ENCODE measurements at places on chromosomes 2 and 18. TPM values are rescaled to one million over a fixed set of nuclear protein-coding genes. Genes with fewer than 3 reads are reported as not detected.

RAB17 gene
- total RNA-seq = not detected

USP37 gene
- total RNA-seq = 40.7 TPM

ANTXR1 gene
- not detected for total RNA-seq

TLX2 gene
- 0.82 TPM for total RNA-seq

OR6B2 gene
- not detected for total RNA-seq

CAVIN2 gene
- not detected for total RNA-seq

TUBA4B gene
- not detected for total RNA-seq

LCT gene
- total RNA-seq = 0.53 TPM

RIT2 gene
- total RNA-seq = not detected

ASPRV1 gene
- total RNA-seq = 1.0 TPM

RBFA gene
- 48.4 TPM for total RNA-seq

LHCGR gene
- not detected for total RNA-seq

ELOA2 gene
- total RNA-seq = not detected

SH3YL1 gene
- total RNA-seq = 37.1 TPM

EVX2 gene
- total RNA-seq = not detected

COL5A2 gene
- total RNA-seq = 0.23 TPM

HOXD10 gene
- total RNA-seq = not detected

SLC16A14 gene
- total RNA-seq = 7.8 TPM

C18orf32 gene
- total RNA-seq = 21.7 TPM

DTNA gene
- total RNA-seq = 0.73 TPM

LOXHD1 gene
- total RNA-seq = not detected

MC2R gene
- not detected for total RNA-seq

NCOA1 gene
- 28.2 TPM for total RNA-seq

TTN gene
- total RNA-seq = 3.3 TPM

UGT1A6 gene
- not detected for total RNA-seq

TYMS gene
- total RNA-seq = 273 TPM

IL36B gene
- total RNA-seq = not detected

TUBB8B gene
- not detected for total RNA-seq

STPG4 gene
- total RNA-seq = not detected

ASIC4 gene
- not detected for total RNA-seq

IFIH1 gene
- 14.5 TPM for total RNA-seq

FAP gene
- total RNA-seq = not detected

PROM2 gene
- 0.59 TPM for total RNA-seq

TMEM214 gene
- 96.3 TPM for total RNA-seq

LAMA1 gene
- not detected for total RNA-seq

SLC4A3 gene
- total RNA-seq = 0.14 TPM

WIPF1 gene
- 287 TPM for total RNA-seq

GREB1L gene
- not detected for total RNA-seq

ADD2 gene
- 3.1 TPM for total RNA-seq

IL37 gene
- total RNA-seq = not detected

FOXI3 gene
- not detected for total RNA-seq

Data from activated T-helper 2 cell treated with anti-CD3 and anti-CD28 coated beads, Interferon-gamma antibody, Interleukin-2, Interleukin-4, amounts not matched to agents 10 μg/mL and 5 μg/mL and 100 μg/mL, durations not matched to agents 14 hours and 24 hours and 36 hours (primary cell).